ENCODE measurements at places on chromosomes 5 and 9.

- no peak for DNase-seq
Observed at GRCh38 chr5:173954671-173955521, 34.1 kb upstream of the C5orf47 start.

GRCh38 chr5:150780816-150781221 lies 2.3 kb downstream of the SMIM3 start:
- DNase-seq, result no peak

DNA sequence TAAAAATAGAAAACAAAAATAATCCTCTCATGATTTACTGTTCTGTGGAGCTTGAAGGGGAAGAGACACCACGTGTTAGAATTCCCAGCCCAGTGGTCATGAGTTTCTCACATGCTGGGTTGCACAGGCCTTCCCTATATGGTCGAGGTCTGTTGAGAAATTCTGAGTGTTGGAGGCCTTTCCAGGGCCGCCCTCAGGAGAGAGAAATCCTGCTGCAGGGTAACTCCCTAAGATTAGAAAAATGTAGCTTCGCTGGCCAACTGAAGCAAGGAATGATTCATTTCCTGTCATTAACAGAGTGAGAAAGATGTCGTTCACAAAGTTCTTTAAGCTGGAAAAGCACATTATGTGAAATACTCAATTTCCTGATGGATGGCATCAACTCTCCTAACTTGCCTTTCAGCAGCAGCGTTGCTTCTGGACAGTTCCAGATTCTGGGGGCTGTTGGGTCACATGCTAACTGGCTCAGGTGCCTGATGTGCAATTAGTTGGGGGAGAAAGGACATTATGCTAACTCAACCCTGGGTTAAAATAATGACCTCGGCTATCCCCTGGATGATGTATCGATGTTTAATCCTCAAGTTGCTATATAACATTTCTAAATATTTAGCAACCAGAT lies 104.8 kb upstream of the CD180 start:
- no peak for DNase-seq

DNA sequence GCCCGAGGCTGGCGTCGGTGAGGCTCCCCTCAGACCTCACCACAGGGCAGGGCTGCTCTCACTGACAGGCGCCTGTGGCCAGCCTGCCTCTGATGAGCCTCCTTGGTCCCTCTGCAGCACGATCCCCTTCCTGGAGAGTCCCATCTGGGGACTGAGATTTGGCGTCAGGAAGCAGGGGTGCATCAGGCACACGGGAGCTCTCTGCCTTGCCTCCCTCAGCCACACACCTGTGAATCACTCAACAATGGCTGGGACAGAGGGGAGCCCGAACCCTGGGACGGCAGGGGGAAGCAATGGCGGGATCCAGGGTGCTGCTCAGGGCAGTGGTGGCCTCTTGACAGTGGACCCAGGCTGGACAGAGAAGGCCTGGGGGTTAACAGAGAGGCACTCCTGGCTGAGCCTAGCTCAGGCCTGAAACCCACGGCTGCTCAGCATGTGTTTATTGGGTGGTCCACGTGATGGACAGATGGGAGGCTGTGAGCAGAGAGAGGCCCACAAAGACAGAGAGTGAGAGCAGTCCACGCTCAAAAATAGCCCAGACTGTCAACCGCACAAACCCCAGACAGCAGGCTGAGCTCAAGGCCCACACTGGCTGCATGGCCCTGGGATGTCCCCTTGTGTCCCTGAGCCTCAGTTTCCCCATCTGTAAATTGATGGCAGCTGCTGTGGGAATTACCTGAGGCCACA lies 11.9 kb downstream of the RASGEF1C start:
- DNase-seq, result no peak

DNA sequence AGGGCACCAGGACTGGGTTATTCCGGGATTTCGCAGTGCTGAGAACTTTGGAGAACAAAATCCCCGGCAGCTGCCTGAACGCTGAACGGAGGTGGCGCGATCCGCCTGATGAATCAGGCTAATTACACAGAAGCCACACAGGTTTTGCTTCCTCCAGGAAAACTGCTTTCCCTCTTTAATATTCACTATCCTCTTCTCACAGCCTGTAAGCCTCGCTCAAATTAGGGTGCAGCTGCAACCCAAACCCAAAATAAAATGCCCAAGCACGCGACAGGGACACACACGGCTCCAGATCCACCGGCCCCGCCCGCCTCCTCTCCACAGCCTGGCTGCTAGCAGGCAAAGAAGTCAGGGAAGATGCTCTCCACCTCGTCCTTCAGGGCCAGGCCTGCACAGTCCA lies 6.0 kb downstream of the SOHLH1 start:
- no peak for DNase-seq

DNA sequence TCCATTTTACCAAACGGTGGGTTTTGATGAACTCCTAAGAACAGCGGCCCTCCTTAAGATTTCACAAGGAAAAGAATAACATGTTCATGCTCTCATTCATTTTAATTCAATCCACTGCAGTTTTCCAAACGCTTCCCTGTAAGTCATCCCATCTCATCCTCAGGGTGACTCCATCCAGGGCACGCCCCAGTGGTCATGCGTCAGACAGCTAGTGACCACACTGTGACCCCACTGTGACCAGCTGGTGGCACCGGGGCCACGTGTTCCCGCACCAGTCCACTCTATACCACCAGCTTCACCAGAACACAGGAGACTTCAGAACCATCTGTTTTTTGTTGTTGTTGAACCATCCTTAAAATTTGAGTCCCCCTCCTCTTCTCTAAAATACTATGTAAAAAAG lies 14.3 kb downstream of the ATPSCKMT start:
- no peak for DNase-seq

Measured in NCI-H2081 (cell line).